ENCODE measurements at places on chromosomes 1 and 21. TPM values are rescaled to one million over a fixed set of nuclear protein-coding genes. Genes with fewer than 3 reads are reported as not detected.

MECR gene
- total RNA-seq = 20.9 TPM

LENEP gene
- total RNA-seq = not detected

NOS1AP gene
- total RNA-seq = 0.41 TPM

LCA5L gene
- total RNA-seq = 1.8 TPM

FCRL6 gene
- total RNA-seq = not detected

FMO4 gene
- 0.49 TPM for total RNA-seq

TFB2M gene
- total RNA-seq = 38.6 TPM

FAM110D gene
- not detected for total RNA-seq

LRRIQ3 gene
- total RNA-seq = 1.0 TPM

MPZ gene
- total RNA-seq = 0.35 TPM

LMX1A gene
- not detected for total RNA-seq

ANKRD34A gene
- total RNA-seq = 0.07 TPM

RAB3B gene
- total RNA-seq = 5.5 TPM

ASPM gene
- 22.7 TPM for total RNA-seq

HCRTR1 gene
- not detected for total RNA-seq

TATDN3 gene
- 13.2 TPM for total RNA-seq

ADAMTS1 gene
- 0.17 TPM for total RNA-seq

FALEC gene
- not detected for total RNA-seq

SPRR2B gene
- total RNA-seq = not detected

ACP6 gene
- total RNA-seq = 18.9 TPM

KIF2C gene
- total RNA-seq = 42.7 TPM

SPTA1 gene
- not detected for total RNA-seq

PRAMEF5 gene
- not detected for total RNA-seq

TSPEAR gene
- total RNA-seq = not detected

PGBD5 gene
- total RNA-seq = 0.63 TPM

CYB5RL gene
- 2.4 TPM for total RNA-seq

AK2 gene
- total RNA-seq = 160 TPM

TINAGL1 gene
- total RNA-seq = 0.69 TPM

TRMT1L gene
- total RNA-seq = 12.8 TPM

CD46 gene
- 119 TPM for total RNA-seq

AMY1A gene
- not detected for total RNA-seq

BEND5 gene
- total RNA-seq = not detected

FAM163A gene
- total RNA-seq = not detected

TCHH gene
- 0.14 TPM for total RNA-seq

DAB1 gene
- total RNA-seq = not detected

SH3BGR gene
- 0.65 TPM for total RNA-seq

FCRL3 gene
- total RNA-seq = not detected

EPHA10 gene
- 0.44 TPM for total RNA-seq

HHAT gene
- total RNA-seq = 2.2 TPM

COL16A1 gene
- 5.5 TPM for total RNA-seq

ACTL8 gene
- total RNA-seq = 1.6 TPM

YIPF1 gene
- 13.3 TPM for total RNA-seq

AGPAT3 gene
- total RNA-seq = 18.8 TPM
